Midbrain (tissue), 1 donor: ENCODE measurements at places on chromosomes 12 and 14.

- no peak for DNase-seq
These were observed 147.5 kb downstream of the SLC38A6 start for GRCh38 chr14:61128382-61129167.

- no peak for DNase-seq
These were observed 57.5 kb upstream of the TMCC3 start for GRCh38 chr12:94707892-94708291.

DNA sequence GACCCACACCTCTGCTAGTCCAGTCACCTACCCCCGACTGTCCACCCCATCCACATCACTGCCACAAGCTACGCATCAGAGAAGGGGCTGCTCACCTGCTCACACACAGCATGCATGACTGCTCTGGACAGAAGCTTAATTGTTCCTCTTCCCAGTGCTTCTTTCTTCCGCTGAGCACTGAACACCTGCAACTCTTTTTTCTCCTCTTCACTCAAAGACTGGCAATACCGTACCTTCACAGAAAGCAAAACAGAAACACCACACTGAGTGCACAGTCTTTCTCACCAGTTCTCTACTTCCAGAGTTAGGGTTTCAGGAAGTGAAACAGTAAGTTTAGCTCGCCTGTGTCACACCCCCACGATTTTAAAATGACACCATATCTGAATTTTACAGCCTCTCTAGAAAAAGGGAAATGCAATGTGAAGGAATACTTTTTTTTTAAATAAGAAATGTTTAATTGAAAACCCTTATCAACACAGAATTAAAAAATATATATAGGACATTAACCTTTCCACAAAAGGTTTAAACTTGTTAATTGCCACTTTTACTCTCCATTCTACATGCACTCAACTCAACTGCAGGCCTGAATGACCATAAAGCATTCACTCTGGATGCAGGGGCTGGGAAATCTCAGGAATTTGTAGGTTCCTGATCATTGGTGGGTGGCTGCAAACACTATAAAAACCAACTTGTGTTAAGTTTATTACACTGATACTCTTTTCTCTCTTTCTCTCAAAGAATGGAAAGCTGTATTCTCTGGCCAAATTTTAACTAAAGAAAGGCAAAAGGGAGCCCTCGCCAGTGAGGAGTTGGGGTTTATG, 120.0 kb downstream of the PRICKLE1 start:
- DNase-seq, result no peak

DNA sequence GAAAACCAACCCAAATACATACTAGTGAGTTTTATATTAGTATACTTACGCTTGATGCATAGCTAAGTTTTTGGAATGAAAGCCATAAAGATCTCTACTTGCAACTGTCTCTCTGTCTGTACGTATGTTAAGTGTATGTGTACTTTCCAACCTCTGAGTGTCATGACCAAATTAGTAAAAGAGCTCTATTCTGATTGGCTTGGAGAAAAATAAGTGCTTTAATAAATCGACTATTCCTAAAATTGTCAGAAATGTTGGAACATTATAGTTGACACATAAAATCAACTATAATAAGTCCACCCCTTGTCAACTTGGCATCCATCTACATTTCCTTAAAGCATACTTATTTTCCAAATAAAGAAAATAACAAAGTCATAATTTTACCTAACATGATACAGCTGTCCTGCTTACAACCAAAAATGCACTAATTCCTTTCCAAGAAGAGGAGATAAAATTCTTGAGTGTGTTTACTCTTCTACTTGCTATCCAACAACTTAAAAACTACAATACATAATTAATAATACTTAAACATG, 507.4 kb upstream of the ATP2B1 start:
- DNase-seq, result no peak

- DNase-seq, result no peak
These were observed 136.1 kb upstream of the WSCD2 start for GRCh38 chr12:107992870-107993451.

DNA sequence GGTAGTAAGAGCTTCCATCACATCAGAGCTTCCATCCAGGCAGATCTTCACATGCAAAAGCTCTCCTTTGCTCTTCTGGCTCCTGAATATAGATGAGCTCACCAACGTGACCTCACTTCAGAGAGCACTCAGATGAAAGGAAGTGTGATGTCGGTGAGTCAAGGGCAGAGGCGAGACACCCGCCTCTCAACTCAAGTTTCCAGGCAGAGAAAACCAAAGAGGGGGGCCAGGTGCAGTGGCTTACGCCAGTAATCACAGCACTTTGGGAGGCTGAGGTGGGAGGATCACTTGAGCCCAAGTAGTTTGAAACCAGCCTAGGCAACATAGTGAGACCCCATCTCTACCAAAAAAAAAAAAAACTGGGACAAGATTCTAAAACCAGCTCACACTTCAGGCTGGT, 126.9 kb downstream of the DUSP6 start:
- DNase-seq, result no peak

DNA sequence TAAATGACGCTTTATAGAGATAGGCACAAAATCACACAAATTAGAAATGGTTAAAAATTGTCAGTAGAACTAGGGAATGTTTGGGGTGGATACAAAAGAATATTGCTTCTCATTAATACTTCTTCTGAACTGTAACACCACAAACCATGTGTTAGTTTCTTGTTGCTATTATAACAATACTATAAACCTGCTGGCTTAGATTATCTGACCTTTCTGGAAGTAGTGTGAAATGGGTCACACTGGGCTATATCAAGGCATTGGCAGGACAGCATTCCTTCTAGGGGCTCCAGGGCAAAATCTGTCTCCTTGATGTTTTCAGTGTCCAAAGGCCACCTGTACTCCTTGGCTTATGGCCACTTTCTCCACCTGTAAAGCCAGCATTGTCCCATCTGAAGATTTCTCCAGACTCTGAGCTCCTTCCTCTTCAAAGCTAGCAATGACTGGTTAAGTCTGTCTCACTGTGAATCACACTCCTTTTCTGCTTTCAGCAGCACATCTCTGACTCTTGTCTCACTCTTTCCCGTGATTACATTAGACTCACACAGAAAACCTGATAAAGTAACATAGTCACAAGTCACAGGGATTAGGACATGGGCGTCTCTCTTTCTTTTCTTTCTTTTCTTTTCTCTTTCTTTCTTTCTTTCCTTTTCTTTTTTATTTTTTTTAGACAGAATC, 86.3 kb downstream of the SLC15A4 start:
- DNase-seq, result no peak

DNA sequence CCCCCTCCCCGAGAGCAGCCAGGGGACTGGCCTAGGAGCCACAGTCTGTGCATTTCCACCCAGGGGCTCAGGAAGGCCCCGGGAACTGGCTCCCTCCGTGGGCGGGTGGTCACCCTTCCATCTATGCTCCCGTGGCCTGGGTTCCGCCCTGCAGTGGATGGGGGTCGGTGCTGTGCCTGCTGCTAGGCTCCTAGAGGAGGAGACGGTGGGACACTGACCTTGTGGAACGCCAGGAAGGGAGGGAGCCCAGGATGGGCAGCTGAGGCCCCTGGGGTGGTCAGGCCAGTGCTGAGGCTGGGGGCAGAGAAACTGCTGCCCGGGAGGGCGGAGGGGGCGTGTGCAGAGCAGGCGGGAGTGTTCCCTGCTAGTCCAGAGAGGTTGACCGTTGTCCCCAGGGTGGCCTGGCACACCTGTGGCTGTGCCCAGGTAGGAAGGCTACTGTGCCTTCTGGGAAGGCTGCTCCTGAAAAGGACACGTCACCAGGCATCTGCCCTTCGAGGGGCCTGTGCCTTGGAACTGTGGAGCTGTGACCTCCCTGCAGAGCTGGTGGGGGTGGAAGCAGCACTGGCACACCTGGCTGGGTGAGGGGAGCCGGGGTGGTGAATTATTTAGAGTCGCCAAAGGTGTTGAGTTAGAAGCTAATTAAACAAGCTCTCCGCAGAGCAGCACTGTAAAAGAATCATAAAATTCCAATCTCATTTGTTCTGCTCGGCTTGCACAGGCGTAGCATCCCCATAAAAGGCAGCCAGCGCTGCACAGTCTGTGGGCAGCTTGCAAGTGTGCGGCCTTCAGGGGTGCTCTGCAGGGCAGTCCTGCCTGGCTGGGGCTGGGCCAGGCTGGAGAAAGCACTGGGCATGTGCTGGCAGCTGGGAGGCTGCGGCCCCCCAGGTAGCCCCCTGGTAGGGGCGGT, 145.1 kb downstream of the KIF26A start:
- no peak for DNase-seq

DNA sequence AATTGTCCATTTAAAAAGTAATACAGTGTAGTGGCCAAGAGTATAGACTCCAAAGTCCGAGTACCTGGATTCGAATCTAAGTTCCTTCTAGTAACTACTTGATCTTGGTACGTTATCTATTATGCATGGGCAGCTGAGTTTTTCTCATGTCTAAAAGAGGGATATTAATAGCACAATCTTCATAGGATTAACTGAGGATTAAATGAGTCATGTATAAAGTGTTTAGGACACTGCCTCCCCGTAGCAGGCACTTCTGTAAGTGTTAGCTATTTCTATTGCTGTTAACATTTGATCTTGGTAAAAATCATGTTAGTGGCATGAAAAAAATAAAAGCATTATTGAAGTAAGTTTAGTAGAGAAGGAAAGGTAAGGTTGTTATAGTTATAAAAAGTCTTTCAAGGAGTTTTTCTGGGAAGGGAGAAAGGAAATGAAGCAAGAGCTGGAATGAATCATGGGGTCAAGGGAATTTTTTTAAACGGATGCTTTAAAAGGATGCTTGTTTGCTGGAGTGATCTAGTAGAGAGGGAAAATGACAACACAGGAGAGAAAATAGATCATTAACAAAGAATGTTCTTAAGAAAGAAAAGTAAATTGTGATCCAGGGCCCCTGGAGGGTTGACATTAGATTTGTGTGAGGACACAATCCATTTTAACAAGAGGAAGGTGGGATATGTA, 502.2 kb upstream of the USP15 start:
- no peak for DNase-seq

- no peak for DNase-seq
These were observed 33.2 kb upstream of the PRKAB1 start for GRCh38 chr12:119634743-119635142.

- peak; percentile 53 for DNase-seq
These were observed 563 bp upstream of the STXBP6 start for GRCh38 chr14:25050269-25051150.

GRCh38 chr12:75366629-75367028, 24.3 kb upstream of the GLIPR1L2 start:
- DNase-seq, result no peak

- DNase-seq, result peak; percentile 26
These were observed 20.6 kb upstream of the PYGL start for GRCh38 chr14:50964683-50965390.

GRCh38 chr12:8127138-8127537, 3.7 kb downstream of the CLEC4A start:
- DNase-seq, result no peak

DNA sequence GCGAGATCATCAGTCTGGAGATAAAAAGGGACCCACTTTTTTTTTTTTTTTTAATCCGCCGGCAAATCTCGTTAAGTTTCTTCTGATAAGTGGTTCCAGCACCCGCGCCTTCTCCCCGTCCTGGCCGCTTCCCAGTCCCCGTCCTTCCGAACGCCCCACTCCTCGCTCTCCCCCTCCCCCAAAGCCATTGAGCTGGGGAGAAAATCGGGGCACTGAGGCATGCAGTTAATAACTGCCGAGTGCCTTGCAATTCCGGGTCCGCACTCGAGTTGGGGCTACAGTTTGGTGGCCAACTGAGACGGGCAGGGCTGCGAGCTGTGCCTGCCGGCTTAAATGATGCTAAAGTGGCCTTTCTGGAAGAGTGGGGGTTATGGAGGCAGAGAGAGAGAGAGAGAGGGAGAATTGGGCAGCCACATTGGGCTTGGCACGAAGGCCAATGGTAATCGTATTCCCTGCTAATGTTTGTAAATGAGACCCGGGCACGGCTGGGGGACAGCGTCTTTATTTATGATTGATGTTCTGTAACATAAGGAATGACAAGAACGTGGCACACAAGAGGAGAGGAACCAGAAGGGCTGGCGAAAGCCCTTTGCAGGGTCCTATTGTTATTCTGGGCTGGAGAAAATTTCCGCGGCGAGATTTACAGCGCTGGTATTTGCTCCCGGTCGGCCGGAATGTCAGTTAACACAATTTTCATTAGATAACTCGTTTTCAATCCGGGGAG, 115.4 kb upstream of the MYL2 start:
- no peak for DNase-seq

- DNase-seq, result no peak
These were observed 112.9 kb downstream of the LMO3 start for GRCh38 chr12:16492820-16493797.

DNA sequence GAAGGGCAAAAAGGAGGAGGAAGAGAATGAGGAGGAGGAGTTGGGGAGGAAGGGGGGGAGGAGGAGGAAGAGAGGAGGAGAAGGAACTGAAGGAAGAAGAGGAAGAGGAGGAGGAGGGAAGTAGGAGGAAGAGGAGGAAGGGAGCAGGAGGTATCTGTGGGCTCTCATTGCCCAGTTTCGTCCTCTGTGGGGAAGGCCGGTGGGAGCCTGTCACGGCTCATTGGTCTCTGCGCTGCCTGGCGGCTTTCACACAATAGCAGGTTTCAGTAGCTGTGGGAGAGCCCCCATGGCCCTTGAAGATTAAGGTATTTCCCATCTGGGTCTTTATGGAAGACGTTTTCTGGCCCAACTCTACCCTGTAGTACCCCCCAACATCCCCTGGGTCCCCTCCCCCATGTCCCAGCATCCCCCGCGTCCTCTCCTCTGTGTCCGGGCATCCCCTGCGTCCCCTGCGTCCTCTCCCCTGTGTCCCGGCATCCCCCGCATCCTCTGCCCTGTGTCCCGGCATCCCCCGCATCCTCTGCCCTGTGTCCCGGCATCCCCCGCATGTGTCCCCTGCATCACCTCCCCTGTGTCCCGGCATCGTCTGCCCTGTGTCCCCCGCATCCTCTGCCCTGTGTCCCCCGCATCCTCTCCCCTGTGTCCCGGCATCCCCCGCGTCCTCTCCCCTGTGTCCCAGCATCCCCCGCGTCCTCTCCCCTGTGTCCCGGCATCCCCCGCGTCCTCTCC, 278.2 kb upstream of the SFSWAP start:
- DNase-seq, result no peak

DNA sequence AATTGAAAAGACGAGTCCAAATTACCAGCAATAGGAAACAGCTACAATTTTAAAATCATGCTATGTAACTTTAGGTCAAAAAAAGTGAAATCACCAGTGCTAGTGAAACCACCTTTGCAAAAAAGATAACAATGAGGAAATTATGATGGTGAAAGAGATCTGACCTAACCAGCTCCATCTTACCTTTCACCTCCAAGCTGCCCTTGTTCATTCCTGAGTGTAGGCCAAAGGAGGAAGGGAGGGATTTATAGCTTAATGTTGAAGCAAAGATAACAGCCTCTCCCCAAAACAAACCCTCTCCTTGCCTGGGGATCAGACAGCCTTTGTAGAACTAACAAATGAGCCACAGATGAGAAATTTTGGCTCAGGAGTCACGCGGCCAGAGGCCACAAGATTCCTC, 83.2 kb upstream of the EIF5 start:
- DNase-seq, result no peak

DNA sequence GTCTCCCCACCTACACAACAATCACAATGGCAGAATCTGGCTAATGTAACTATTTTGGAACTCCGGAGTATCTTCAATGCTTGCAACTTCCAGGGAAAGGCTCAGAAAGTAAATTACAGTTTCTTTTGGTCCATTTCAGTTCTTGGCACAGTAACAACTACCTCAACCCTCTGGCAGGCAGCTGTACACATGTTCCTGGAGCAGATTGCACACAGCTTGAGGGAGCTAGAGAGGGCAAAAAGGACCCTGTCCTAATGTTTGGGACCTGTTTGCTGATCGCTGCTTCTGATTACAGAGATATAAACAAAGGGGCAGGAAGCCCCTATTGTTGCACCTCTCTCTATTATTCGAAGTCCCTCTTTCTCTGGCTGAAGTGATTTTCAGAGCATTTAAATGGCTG, 35.2 kb upstream of the SLC38A1 start:
- no peak for DNase-seq

- DNase-seq, result no peak
These were observed 465.7 kb upstream of the FAR2 start for GRCh38 chr12:28683366-28683765.
